Activated T-helper 2 cell treated with anti-CD3 and anti-CD28 coated beads, Interferon-gamma antibody, Interleukin-2, Interleukin-4, amounts not matched to agents 10 μg/mL and 5 μg/mL and 100 μg/mL, durations not matched to agents 14 hours and 24 hours and 36 hours (primary cell): ENCODE measurements at places on chromosomes 6 and 20.

- no peak overlapping the region for H3K27ac ChIP-seq
- no peaks in the 10 kb centered on the region for H3K4me1 ChIP-seq
- H3K36me3 ChIP-seq, result no peaks in the 10 kb centered on the region
- no peaks in the 10 kb centered on the region for H3K27me3 ChIP-seq
Measured at GRCh38 chr20:60261333-60261732, 303.1 kb downstream of the CDH26 start.

DNA sequence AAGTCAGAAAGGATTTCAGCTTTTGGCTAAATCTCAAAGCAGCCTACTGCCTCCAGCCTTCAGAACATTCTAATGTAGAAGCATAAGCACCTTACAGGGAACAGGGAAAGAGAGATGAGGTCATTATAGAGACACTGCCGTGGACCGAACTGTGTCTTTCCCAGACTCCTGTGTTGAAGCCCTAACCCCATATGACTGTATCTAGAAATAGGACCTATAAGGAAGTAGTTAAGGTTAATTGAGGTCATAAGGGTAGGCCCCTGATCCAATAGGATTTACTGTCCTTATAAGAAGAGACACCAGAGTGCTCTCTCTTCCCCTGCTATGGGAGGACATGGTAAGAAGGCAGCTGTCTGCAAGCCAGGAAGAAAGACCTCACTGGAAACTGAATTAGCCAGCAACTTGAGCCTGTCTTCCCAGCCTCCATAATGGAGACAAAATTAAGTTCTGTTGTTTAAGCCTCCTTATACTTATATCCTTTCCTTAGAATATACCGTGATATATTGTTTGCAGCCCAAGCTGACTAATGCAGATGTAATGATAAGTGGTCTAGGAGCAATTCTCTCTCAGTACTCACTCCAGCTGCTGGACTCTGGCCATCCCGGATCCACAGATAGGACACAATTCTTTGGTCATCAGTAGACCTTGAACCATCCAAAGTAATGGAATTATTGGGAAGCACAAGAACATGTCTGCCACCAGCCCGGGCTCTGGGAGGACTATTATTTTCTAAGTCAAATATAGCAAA, 71.4 kb downstream of the ALDH5A1 start:
- no peak overlapping the region for H3K27ac ChIP-seq
- no peaks in the 10 kb centered on the region for H3K36me3 ChIP-seq
- no peaks in the 10 kb centered on the region for H3K4me1 ChIP-seq
- peaks cover 1% of the 10 kb centered on the region for H3K27me3 ChIP-seq
- no peak overlapping the region for H3K4me3 ChIP-seq
- DNase-seq, result no peak

DNA sequence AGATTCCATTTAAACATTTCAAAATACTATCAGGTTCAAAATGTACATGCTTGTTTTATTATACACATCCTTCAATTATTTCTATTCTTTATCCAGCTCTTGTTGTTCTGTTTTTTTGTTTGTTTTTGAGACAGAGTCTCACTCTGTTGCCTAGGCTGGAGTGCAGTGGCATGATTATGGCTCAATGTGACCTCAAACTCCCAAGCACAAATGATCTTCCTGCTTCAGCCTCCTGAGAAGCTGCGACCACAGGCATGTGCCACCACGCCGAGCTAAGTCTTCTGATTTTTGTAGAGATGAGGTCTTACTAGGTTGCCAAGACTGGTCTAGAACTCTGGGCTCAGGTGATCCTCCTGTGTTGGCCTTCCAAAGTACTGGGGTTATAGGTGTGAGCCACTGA, 44.1 kb upstream of the SMIM29 start:
- H3K4me1 ChIP-seq, result peaks cover 25% of the 10 kb centered on the region
- no peak for DNase-seq
- H3K27me3 ChIP-seq, result no peaks in the 10 kb centered on the region
- H3K27ac ChIP-seq, result no peak overlapping the region

DNA sequence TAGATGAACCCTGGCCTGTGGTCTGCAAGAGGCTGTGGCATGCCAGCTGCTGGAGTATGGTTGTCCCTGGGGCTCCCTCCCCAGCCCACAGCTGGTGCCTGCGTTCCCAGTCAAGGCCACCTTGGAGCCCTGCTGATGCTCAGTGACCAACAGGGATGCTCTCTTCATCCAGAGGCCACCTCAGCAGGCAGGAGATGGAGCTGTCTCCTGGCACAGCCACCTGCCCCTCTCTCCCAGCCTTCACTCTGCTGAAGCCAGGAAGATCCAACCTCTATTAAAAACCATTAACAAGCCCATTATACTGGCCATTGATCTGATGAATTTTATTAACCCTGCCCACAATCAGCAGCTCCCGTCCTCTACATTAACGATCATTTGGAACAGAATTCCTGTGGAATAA, 40.4 kb downstream of the ADTRP start:
- H3K36me3 ChIP-seq, result no peaks in the 10 kb centered on the region
- no peak overlapping the region for H3K27ac ChIP-seq
- H3K27me3 ChIP-seq, result peaks cover 2% of the 10 kb centered on the region
- DNase-seq, result no peak
- peaks cover 11% of the 10 kb centered on the region for H3K4me1 ChIP-seq

GRCh38 chr6:143601504-143601903, 76.3 kb upstream of the PHACTR2 start:
- H3K27ac ChIP-seq, result no peak overlapping the region
- no peak for DNase-seq
- no peaks in the 10 kb centered on the region for H3K27me3 ChIP-seq
- H3K4me1 ChIP-seq, result peaks cover 20% of the 10 kb centered on the region
- no peak overlapping the region for H3K4me3 ChIP-seq
- H3K36me3 ChIP-seq, result peaks cover 6% of the 10 kb centered on the region

DNA sequence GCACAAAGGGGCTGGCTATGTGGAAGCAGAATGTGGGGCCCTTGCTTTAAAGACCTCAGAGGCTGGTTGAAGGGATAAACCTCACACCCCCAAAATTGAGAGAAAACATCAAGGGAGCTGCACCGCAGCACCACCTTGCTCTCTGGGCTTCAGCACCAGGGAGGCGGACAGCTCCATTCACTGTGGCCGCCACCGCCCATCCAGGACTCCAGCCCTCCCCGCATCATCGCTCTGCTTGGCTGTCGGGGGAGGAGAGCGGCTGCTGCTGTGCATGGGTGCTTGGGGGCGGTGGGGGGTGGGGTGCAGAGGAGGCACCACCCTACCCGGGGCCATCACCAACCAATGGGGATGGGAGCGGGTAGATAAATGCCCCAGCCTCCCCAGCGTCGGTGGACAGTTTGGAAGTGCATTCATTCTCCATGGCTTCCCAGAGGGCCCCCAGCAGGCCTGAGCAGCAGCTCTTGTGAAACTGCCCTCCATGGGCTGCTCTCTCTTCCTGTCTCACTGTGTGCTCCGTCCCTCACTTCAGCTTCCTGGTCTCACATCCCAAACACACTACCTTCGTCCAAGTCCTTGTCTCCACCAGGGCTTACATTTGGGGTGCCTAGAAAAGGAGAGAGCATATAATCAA, 75.7 kb upstream of the BHLHE23 start:
- H3K4me3 ChIP-seq, result no peak overlapping the region
- H3K27me3 ChIP-seq, result no peaks in the 10 kb centered on the region
- H3K36me3 ChIP-seq, result no peaks in the 10 kb centered on the region
- H3K4me1 ChIP-seq, result no peaks in the 10 kb centered on the region
- no peak for DNase-seq

GRCh38 chr20:36645998-36646397, at the start of gene SLA2:
SLA2 (minus strand) TSS chr20:36646196; CDS start chr20:36641335, 4,861 bp downstream.
- no peaks in the 10 kb centered on the region for H3K27me3 ChIP-seq
- H3K4me1 ChIP-seq, result peaks cover 50% of the 10 kb centered on the region
- H3K27ac ChIP-seq, result peak within 1 kb of the TSS; percentile 99
- H3K36me3 ChIP-seq, result peaks cover 45% of the 10 kb centered on the region
- peak within 1 kb of the TSS; percentile 96 for H3K4me3 ChIP-seq

GRCh38 chr6:36852481-36853147, 13.4 kb upstream of the CPNE5 start:
- H3K4me1 ChIP-seq, result peaks cover 4% of the 10 kb centered on the region
- H3K27ac ChIP-seq, result no peak overlapping the region
- H3K4me3 ChIP-seq, result no peak overlapping the region

- H3K27me3 ChIP-seq, result no peaks in the 10 kb centered on the region
- H3K36me3 ChIP-seq, result peaks cover 78% of the 10 kb centered on the region
- H3K4me3 ChIP-seq, result no peak overlapping the region
- H3K27ac ChIP-seq, result peak overlapping the region; percentile 13
Measured at GRCh38 chr20:38764567-38765318, 16.5 kb downstream of the ACTR5 start.

DNA sequence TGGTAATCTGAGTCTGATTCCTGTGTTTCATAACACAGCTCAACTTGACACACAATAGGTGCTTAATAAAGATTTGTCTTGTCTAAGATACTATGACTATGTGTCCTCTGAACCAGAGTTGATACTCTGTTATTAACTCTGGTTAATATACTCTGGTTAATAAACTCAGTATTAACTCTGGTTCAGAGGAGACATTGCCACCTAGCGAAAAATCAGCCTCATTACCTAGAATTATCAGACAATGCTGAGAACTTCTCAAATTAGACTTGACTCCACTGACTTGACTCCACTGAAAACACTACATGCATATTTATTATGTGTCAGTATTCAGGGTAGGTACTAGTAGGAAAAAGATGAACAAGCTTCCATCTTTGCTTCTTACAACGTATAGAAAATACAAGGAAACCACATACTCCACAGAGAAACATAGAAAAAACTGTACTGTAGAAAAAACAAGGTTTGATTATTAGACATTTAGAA, 73.9 kb downstream of the AHI1 start:
- no peaks in the 10 kb centered on the region for H3K27me3 ChIP-seq
- peak overlapping the region; percentile 38 for H3K27ac ChIP-seq
- peaks cover 32% of the 10 kb centered on the region for H3K4me1 ChIP-seq
- DNase-seq, result no peak
- H3K4me3 ChIP-seq, result no peak overlapping the region
- peaks cover 70% of the 10 kb centered on the region for H3K36me3 ChIP-seq

DNA sequence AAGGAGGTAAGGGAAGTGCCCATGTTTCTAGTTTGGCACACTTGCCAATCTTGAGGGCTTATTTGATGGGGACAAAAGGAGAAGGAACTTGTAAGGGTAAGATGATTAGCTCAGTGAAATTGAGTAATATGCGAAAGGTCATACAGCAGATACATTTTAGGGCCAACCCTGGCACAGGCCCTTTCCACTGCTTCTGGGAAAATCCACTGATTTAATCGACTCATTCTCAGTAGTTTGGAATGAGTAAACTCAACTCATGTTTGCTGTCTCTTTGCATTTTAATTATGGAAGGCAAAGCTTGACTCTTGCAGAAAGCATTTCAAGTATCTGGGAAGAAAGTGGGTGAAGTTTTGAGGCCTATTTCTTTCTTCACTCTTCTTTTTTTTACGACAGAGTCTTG, 20.0 kb downstream of the PHF20 start:
- H3K4me3 ChIP-seq, result no peak overlapping the region
- H3K27me3 ChIP-seq, result no peaks in the 10 kb centered on the region
- no peak for DNase-seq
- peak overlapping the region; percentile 73 for H3K27ac ChIP-seq
